ENCODE measurements at places on chromosomes 12 and 14.

DNA sequence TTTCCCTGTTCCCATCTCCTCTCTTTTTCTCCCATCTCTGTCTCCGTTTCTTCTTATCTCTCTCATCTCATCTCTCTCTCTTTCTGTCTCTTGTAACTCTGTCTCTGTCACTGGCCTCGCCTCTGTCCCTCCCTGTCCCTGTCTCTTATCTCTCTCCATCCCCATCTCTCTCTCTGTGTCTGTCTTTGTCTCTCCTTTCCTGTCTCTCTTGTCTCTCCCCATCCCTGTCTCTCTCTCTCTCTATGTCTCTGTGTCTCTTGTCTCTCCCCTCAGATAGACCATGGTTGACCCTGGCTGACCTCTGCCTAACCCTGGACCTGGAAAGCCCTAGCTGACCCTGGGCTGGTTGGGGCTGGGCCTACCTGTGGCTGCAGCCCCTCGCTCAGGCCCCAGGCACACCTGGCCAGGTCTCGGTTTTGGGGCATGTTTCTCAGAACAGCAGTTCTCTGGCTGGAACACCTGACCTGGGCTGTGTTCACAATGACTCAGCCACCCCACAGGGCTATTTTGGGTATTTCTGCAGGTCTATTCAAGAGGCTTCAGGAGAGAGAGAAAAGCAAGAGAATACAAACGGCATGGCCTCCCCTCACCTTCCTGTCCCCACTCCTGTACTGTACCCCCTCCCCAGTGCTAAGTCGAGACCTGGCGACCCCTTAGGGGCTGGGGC is 174.4 kb downstream of the TMEM121 start:
- no peak for DNase-seq

- no peak for DNase-seq
Measured at GRCh38 chr14:38731962-38732361, 371.1 kb downstream of the SEC23A start.

- no peak for DNase-seq
Measured at GRCh38 chr12:72323881-72324280, 51.7 kb downstream of the TRHDE start.

GRCh38 chr14:53979747-53980642 is 23.4 kb upstream of the BMP4 start:
- DNase-seq = no peak

GRCh38 chr14:68687746-68688145 is 105.1 kb downstream of the ZFP36L1 start:
- no peak for DNase-seq

DNA sequence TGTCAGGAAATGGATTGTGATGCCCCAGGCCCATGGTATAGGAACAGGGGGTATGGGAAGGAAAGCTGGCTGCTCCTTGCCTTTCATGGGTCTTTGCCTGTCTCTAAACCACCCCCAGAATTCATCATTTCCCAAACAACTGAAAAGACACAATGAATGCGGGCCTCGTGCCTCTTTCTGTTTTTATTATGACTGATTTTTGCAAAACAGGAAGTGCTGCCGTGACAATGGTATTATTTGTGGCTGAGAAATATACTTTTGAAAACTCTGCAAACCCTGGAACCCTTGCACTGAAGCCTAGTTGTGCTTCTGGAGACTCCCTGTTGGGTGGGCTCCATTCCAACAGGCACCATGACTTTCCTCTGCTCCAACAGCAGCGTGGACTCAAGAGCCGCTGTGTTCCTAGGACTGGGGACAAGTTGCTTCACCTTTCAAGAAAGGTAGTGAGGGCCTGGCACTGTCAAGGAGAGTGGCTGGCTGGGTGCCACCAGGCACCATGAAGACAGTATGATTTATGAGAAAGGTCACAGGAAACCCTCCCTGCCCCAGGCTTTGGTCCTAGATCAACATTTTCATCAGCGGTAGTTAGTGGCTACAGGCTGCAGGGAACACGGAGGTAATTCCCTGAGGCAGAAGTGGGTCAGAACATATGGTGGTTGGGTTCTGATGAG is 4.8 kb upstream of the DGLUCY start:
- DNase-seq = peak; percentile 15

GRCh38 chr14:68133856-68134255 is 314.3 kb downstream of the RAD51B start:
- no peak for DNase-seq

- no peak for DNase-seq
Measured at GRCh38 chr12:47033789-47034555, 45.4 kb upstream of the PCED1B start.

DNA sequence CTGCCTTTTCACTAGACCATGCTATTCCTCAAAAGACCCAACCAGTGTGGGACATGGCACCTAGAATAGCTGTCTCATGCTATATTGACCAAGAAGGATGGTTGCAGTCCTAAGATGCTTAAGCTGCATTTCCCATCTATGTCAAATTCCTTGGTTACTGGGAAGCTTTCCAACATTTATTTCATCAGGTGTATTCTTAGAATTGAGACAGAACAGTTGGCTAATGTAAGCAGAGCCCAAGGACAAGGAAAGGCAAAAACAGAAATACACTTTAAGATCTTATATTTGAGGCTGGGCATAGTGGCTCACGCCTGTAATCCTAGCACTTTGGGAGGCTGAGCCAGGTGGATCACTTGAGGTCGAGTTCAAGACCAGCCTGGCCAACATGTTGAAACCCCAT is 24.7 kb downstream of the ARG2 start:
- no peak for DNase-seq

DNA sequence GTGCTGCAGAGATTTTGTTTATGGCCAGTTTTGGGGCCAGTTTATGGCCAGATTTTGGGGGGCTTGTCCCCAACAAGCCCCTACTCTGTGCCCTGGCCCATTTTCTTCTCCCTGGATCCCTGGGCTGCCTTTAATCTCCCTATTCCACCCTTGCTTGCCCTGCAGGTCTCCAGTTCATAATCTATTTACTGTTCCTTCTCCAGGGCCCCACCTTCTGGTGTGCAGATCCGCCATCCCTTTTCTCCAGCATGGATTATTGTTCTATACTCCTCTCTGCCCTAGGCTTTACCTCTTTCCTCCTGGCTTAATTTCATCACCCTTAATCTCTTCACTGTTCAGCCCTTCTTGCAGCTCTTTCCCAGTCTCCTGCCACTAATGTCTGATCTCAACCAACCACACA is 26.0 kb upstream of the NUDT4 start:
- DNase-seq = no peak

DNA sequence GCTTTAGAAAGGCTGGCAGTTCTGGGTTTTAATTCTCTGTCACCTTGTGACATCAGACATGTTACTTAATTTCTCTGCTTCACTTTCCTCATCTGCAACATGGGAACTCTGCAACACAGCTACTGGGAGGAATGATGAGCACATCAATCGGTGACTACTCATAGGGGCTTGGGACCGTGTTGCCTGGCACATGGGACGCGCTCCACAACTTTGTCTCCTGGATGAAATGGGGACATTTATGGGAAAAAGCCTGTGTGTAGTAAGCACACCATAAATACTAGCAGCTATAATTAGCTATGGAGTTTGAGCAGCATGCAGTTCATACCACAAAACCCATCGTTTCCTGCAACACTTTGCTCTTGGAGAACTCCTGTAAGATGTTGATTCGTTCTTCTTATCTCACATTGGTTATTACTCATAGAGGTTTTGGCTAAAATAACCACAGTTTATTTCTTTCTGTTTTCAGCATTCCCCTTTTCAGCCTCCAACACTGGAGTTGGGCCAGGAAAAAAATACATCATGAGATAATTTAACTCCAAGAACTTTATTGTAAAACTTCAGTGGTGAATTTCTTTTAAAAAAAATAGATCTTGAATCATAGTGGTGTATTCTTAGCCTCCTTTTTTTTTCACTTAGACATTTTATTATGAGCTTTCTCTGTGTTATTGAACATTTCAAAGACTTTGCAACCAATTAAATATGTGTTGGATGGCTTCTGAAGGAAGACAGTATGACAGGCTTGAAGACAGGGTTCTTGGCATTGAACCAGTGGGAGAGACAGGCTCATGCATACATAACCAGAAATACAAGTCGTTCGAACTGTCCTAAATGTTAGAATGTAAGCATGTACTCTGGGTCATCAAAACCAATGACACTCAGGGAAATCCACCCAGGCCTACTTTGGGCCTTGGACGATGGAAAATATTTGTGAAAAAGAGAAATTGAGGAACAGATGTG is 72.7 kb downstream of the RIN3 start:
- DNase-seq = no peak

GRCh38 chr14:22977684-22978486 is 4.5 kb downstream of the AJUBA start:
- DNase-seq = no peak

- DNase-seq = no peak
Measured at GRCh38 chr12:25995906-25996305, 37.4 kb downstream of the RASSF8 start.

DNA sequence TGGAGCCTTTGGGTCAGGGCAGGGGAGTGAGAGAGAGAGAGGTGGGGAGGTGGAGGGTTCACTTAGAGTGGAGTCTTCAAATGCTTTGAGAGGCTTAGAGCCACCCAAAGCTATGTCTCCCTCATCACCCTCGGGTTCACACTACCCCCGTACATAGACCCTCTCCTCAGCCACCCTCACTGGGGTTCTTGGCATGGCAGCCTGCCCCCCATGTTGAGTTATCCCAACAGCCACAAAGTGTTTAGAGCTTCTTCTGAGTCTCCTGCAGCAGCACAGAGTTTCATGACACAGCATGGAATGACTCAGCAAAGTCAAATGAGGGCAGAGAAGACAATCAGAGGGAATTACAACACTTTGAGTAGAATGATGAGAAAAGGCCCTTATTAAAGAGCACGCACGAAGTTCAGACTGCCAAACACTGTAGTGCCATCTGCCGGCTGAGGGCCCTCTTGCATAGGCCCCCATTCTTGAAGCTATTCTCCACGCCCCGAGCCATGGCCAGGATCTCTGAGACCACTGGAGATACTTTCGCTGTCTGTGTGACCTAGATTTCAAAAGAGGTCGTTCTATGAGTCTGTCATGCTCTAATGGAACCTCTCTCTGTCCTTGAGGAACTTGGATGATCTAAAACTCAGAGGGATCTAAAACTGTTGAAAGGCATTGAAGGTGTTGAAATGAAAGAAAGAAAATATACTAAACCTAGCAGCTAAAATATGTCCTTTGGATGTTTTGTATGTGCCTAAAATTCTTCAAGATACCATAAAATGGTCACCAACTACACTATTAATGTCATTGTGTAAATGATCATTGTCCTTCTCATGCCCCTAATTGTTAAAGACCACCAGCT is 221.9 kb downstream of the PELI2 start:
- DNase-seq = peak; percentile 10

DNA sequence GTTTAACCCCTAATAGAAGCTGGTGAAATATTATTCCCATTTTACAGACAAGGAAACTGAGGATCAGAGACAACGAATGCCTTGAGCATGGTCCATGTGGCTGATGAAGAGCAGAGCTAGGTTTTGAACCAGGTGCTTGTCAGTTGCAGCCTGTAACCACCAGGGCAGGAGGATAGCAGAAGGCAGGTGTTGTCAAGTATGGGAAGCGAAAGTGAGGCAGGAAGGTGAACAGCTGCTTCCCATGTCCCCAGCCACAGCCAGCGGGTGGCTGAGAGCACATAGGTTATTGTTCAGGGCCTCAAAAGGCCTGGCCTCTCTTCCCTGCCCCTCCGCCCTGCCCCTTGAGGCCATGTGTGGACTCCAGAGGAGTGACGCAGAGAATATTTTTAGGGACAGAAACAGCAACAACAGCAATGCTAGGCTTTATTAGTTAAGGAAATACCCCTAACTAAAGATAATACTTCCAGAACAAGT is 39.6 kb downstream of the IQSEC3 start:
- DNase-seq = no peak

DNA sequence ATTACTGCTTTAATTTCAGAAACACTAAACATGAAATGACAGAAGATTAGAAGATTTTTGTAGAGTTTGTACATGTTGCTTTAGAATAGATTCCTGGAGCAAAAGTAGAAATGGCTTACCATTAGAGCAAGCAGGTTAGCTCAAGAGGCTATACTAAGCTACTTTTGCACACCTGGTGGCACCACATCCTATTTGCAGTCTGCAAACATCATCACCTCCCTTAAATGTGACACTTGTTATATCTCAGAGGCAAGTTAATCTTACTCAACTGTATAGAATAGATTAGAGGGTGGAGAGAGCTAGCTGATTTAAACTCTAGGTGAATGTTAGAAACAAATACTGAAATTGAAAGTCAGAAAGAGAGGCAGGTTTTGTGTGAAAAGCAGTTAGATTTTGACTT is 30.7 kb upstream of the OR4E1 start:
- DNase-seq = no peak

GRCh38 chr14:28767030-28767852 is 654 bp downstream of the FOXG1 start:
- DNase-seq = no peak

- no peak for DNase-seq
Measured at GRCh38 chr12:52370926-52371608, 3.8 kb upstream of the KRT85 start.
